ENCODE measurements at places on chromosomes 11 and 22. TPM values are rescaled to one million over a fixed set of nuclear protein-coding genes. Genes with fewer than 3 reads are reported as not detected.

Gene DERL3
- 14.3 TPM for total RNA-seq

Gene CDC42EP2
- total RNA-seq: 5.9 TPM

DNA sequence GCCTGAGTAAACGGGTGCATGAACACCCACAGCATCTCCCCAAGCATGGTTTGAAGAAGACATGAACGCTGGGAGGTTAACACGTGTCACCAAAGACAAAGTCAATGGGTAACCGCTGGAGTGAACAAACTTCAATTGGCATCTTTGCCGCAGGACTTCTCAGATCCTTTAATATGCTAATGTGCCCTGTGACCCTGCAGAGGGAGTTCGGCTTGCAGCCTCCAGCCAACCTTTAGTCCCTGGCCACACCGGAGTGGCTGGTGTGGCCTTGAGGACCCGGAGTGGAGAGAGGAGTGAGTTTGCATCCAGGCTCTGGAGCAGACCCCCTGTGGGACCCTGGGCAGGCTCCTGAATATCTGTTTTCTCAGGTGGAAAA, 57.0 kb downstream of the FLRT1 start:
- no peaks in the 10 kb centered on the region for H3K27me3 ChIP-seq
- H3K4me3 ChIP-seq: no peak overlapping the region
- no peak overlapping the region for H3K27ac ChIP-seq
- DNase-seq: no peak
- H3K4me1 ChIP-seq: no peaks in the 10 kb centered on the region

Gene TNKS1BP1
- 73.8 TPM for total RNA-seq

Gene SMIM35
- not detected for total RNA-seq

Gene LUZP2
- 1.4 TPM for total RNA-seq

Gene SEC14L6
- total RNA-seq: 1.6 TPM

- no peaks in the 10 kb centered on the region for H3K36me3 ChIP-seq
- no peak overlapping the region for H3K4me3 ChIP-seq
- no peaks in the 10 kb centered on the region for H3K27me3 ChIP-seq
- peak; percentile 79 for DNase-seq
- H3K27ac ChIP-seq: no peak overlapping the region
These were observed 123.8 kb upstream of the FGF3 start for GRCh38 chr11:69943066-69943465.

GRCh38 chr11:102115557-102115956, 5.3 kb downstream of the YAP1 start:
- peak; percentile 74 for DNase-seq
- peak overlapping the region; percentile 76 for H3K4me3 ChIP-seq
- H3K27me3 ChIP-seq: no peaks in the 10 kb centered on the region
- peaks cover 30% of the 10 kb centered on the region for H3K36me3 ChIP-seq
- H3K4me1 ChIP-seq: peaks cover 36% of the 10 kb centered on the region

GRCh38 chr11:114158886-114159285, 99.4 kb downstream of the ZBTB16 start:
- DNase-seq: no peak
- H3K27me3 ChIP-seq: no peaks in the 10 kb centered on the region
- no peak overlapping the region for H3K4me3 ChIP-seq
- H3K27ac ChIP-seq: no peak overlapping the region
- no peaks in the 10 kb centered on the region for H3K4me1 ChIP-seq
- no peaks in the 10 kb centered on the region for H3K36me3 ChIP-seq

- peak overlapping the region; percentile 72 for H3K4me3 ChIP-seq
- H3K4me1 ChIP-seq: no peaks in the 10 kb centered on the region
- H3K27me3 ChIP-seq: no peaks in the 10 kb centered on the region
- DNase-seq: peak; percentile 77
- no peaks in the 10 kb centered on the region for H3K36me3 ChIP-seq
These were observed 456 bp upstream of the PARVB start for GRCh38 chr22:44023404-44024287.

Gene OR51B2
- not detected for total RNA-seq

GRCh38 chr11:32886180-32886579, 6.4 kb upstream of the QSER1 start:
- DNase-seq: no peak
- H3K4me3 ChIP-seq: no peak overlapping the region
- H3K27me3 ChIP-seq: peaks cover 51% of the 10 kb centered on the region
- H3K4me1 ChIP-seq: no peaks in the 10 kb centered on the region
- no peak overlapping the region for H3K27ac ChIP-seq

- no peak overlapping the region for H3K27ac ChIP-seq
- DNase-seq: peak; percentile 73
- peaks cover 5% of the 10 kb centered on the region for H3K4me1 ChIP-seq
- no peaks in the 10 kb centered on the region for H3K27me3 ChIP-seq
These were observed 15.9 kb upstream of the FGF3 start for GRCh38 chr11:69834811-69835800.

DNA sequence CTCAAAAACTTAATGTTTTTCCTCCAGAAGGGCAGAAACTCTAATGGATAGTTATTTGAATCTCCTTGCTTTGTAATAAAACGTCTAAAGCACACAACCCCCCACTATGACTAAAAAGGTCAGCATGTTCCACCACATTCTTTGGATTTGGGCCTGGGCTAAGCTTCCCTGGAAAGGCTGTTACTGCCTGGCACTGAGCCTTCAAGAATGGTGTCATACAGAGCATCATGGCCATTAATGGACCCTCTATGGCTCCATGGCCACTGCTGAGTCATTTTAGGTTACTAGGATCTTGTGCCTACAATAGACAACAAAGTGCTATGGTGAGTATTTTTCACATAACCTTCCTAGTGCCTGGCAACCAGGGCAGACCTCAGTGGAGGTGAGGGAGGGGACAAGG, 242.6 kb upstream of the FAT3 start:
- DNase-seq: no peak
- H3K4me1 ChIP-seq: peaks cover 3% of the 10 kb centered on the region
- no peak overlapping the region for H3K27ac ChIP-seq

DNA sequence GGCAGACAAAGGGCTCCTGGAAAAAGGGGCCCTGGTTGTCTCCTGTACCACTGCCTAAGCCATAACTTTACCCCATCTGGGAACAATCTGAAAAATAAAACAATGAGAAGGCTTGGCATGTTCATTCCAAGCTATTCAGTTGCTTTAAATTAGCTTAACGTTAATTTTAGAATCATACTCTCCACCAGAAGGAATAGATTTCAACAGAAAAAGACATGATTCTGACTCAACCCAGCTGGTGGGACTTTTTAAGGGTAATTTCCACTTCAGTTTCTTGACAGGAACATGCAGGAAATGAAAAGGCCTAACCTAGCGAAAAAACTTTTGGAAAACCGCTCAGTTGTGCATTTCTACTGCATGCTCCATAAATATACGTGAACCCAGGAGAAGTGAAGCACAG, 7.9 kb downstream of the SF3A1 start:
- H3K4me1 ChIP-seq: no peaks in the 10 kb centered on the region
- H3K27me3 ChIP-seq: no peaks in the 10 kb centered on the region
- DNase-seq: no peak
- H3K36me3 ChIP-seq: peaks cover 83% of the 10 kb centered on the region
- H3K4me3 ChIP-seq: no peak overlapping the region

GRCh38 chr11:111305162-111305802, 6.9 kb downstream of the POU2AF3 start:
- H3K27ac ChIP-seq: no peak overlapping the region
- H3K4me3 ChIP-seq: no peak overlapping the region
- H3K27me3 ChIP-seq: peaks cover 70% of the 10 kb centered on the region
- H3K4me1 ChIP-seq: peaks cover 6% of the 10 kb centered on the region
- DNase-seq: no peak

DNA sequence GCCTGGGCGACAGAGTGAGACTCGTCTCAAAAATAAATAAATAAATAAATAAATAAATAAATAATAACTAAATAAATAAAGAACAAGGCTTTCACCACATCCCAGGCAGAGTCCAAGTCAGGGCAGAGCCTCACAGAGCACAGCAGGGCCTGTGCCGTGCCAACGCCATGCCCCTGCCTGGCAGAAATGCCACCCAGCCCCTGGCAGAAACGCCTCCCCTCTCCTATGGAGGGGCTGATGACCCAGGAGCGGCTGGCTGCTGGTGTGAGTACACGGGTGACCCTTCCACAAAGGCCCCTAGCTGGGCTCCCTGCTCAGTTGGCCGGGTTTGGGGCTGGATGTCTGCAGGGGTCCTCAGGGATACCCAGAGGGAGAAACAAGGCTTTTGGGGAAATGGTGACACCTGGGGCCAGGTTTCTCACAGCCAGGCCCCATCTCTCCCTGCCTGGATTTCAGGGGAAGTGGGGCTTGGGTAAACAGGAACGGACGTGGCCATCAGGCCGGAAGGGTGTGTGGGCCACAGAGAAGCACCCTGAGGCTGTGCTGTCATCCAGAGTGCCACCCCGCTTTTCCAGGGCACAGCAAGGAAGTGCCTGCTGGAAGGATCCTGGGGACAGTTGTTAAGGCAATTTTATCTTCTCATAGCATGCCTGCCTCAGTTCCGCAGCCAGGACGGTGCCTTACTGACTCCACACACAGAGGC, 5.1 kb downstream of the BID start:
- no peak overlapping the region for H3K4me3 ChIP-seq
- peak; percentile 33 for DNase-seq
- H3K4me1 ChIP-seq: no peaks in the 10 kb centered on the region
- H3K36me3 ChIP-seq: no peaks in the 10 kb centered on the region
- H3K27ac ChIP-seq: no peak overlapping the region

- peaks cover 14% of the 10 kb centered on the region for H3K4me1 ChIP-seq
- no peaks in the 10 kb centered on the region for H3K36me3 ChIP-seq
- H3K27me3 ChIP-seq: peaks cover 98% of the 10 kb centered on the region
- peak within 1 kb of the TSS; percentile 70 for H3K27ac ChIP-seq
- H3K4me3 ChIP-seq: peak within 1 kb of the TSS; percentile 81
These were observed at the start of gene ZBTB16 for GRCh38 chr11:114059278-114059983. ZBTB16 (plus strand) TSS chr11:114059711; CDS start chr11:114063301, 3,590 bp downstream.

GRCh38 chr11:116778556-116778955, 5.8 kb upstream of the BUD13 start:
- no peak overlapping the region for H3K27ac ChIP-seq
- DNase-seq: no peak
- H3K4me1 ChIP-seq: no peaks in the 10 kb centered on the region

- H3K27me3 ChIP-seq: no peaks in the 10 kb centered on the region
- DNase-seq: no peak
- H3K4me1 ChIP-seq: peaks cover 3% of the 10 kb centered on the region
- H3K4me3 ChIP-seq: no peak overlapping the region
- H3K36me3 ChIP-seq: no peaks in the 10 kb centered on the region
- H3K27ac ChIP-seq: no peak overlapping the region
These were observed 22.2 kb upstream of the RFPL3 start for GRCh38 chr22:32335471-32335870.

Gene CCDC179
- total RNA-seq: not detected

Gene DMC1
- total RNA-seq: 6.8 TPM

DNA sequence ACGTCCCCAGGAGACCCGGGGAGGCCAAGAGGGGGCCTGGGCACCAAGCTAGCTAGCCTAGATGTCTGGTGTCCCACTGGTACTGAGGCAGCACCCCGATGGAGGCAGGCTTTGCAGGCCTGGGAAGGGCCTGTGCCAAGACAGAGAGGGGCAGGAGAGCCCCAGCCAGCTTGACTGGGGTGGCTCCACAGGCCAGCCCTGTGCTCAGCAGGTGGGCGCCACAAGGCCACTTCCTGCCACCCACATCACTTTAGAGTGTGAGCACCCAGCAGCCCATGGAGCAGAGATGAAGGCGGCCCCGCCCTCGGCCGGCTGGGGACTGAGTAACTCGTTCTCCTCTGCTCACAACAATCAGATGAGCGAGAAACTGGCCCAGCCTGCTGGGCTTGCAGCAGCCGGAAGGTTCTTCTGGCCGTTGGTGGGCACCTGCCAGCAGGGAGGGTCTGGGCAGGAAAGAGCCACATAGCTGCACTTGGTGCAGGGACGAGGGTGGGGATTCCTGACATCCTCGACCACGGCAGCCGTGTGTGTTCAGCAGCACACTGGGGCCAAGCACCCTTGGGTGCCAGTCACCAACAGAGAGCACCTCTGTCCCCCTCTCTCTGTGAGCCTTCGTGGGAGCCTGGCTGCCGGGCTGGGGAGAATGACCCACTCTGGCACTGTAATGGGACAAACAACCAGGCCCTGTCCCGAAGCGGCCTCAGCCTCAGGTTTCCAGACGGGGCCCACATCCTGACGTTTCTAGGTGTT, 7.6 kb downstream of the OSBPL5 start:
- no peak overlapping the region for H3K4me3 ChIP-seq
- H3K36me3 ChIP-seq: no peaks in the 10 kb centered on the region
- peaks cover 5% of the 10 kb centered on the region for H3K4me1 ChIP-seq
- H3K27me3 ChIP-seq: peaks cover 96% of the 10 kb centered on the region
- DNase-seq: no peak

Gene OR2D2
- total RNA-seq: not detected

GRCh38 chr11:10751581-10751940, 515 bp downstream of the CTR9 start:
- peaks cover 31% of the 10 kb centered on the region for H3K36me3 ChIP-seq
- no peak for DNase-seq
- H3K4me3 ChIP-seq: peak overlapping the region; percentile 94
- no peaks in the 10 kb centered on the region for H3K4me1 ChIP-seq

GRCh38 chr11:62928011-62928410, 6.8 kb upstream of the CHRM1 start:
- peaks cover 66% of the 10 kb centered on the region for H3K27me3 ChIP-seq
- peaks cover 4% of the 10 kb centered on the region for H3K4me1 ChIP-seq
- no peak overlapping the region for H3K27ac ChIP-seq
- peak; percentile 65 for DNase-seq

DNA sequence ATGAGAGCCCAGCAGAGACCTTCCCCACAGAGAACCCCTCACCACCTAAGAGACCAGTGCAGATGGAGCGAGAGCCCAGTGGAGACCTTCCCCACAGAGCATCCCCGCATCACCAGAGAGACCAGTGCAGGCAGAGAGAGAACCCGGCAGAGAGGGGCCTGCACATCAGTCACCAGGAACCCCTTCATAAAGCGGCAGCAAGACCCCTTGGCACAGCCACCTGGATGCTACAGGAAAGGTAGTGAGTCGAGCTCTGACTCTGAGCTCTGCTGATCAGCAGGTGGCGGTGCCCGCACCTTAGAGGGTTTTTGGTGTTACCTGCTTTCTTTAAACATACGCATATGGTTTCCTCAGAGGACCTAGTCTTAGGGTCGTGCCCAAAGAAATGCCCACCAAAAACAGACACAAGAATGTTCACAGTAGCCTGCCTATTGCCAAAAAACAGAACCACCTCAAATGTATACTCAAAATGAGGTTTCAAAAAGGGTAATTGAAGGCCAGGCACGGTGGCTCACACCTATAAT, 678.7 kb downstream of the BRD1 start:
- H3K36me3 ChIP-seq: no peaks in the 10 kb centered on the region
- H3K27me3 ChIP-seq: no peaks in the 10 kb centered on the region
- no peak for DNase-seq
- H3K27ac ChIP-seq: no peak overlapping the region
- H3K4me1 ChIP-seq: peaks cover 13% of the 10 kb centered on the region

GRCh38 chr11:65182258-65183170, 786 bp downstream of the CAPN1 start:
- peaks cover 9% of the 10 kb centered on the region for H3K4me1 ChIP-seq
- peak overlapping the region; percentile 2 for H3K27ac ChIP-seq
- peaks cover 45% of the 10 kb centered on the region for H3K36me3 ChIP-seq
- peak overlapping the region; percentile 96 for H3K4me3 ChIP-seq
- H3K27me3 ChIP-seq: no peaks in the 10 kb centered on the region
